ENCODE measurements at places on chromosomes 5 and 9.

GRCh38 chr5:64286381-64286780, 120.7 kb downstream of the RNF180 start:
- H3K36me3 ChIP-seq: no peaks in the 10 kb centered on the region
- H3K27ac ChIP-seq: no peak overlapping the region
- no peak for DNase-seq
- H3K4me3 ChIP-seq: no peak overlapping the region

GRCh38 chr5:129356846-129357245, 103.3 kb upstream of the ADAMTS19 start:
- H3K27me3 ChIP-seq: no peaks in the 10 kb centered on the region
- H3K36me3 ChIP-seq: no peaks in the 10 kb centered on the region
- no peak for DNase-seq
- no peaks in the 10 kb centered on the region for H3K4me1 ChIP-seq
- no peak overlapping the region for H3K27ac ChIP-seq

GRCh38 chr5:135643881-135644766, 65.3 kb upstream of the CXCL14 start:
- H3K27me3 ChIP-seq: no peaks in the 10 kb centered on the region
- DNase-seq: peak; percentile 17

DNA sequence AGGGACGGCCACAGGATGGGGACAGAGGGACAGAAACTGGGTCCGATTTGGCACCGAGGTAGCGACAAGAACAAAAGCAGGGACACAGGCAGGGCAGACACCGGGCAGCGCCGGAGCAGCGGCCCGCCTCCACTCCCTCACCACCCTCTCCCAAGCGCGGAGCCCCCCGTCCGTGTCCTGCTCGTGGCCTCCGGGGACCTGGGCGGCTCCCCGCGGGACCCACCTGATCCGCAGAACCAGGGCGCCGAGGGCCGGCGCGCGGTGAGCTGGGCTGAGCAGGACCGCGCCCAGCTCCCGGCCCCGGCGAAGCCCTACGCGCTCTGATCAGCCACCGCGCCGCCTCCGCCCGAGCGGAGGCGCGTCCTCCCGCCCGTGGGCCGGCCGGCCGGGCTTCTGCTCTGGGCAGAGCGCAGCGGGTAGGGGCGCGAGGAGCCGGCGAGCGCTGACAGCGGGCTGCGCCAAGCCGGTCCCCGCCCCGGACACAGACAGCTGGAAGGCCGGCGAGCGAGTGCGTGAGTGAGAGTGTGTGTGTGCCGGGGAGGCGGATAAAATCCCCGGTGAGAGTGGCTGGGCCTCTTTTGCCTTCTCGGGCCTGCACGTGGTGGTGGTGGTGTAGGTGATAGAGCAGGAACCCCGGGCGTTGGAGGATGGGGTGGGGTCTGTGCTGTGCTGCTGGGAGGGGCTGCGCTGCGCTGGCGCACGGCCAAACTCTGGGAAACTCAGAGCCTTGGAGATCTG, at the start of gene GGTA1:
TSS of gene GGTA1 (minus strand) at position 418 of the 738 bp plus-strand sequence. CDS start 31,922 bp downstream, outside the sequence.
- DNase-seq: peak; percentile 90
- H3K36me3 ChIP-seq: no peaks in the 10 kb centered on the region
- H3K4me1 ChIP-seq: peaks cover 5% of the 10 kb centered on the region
- H3K4me3 ChIP-seq: peak within 1 kb of the TSS; percentile 70
- H3K27me3 ChIP-seq: no peaks in the 10 kb centered on the region
- H3K27ac ChIP-seq: peak within 1 kb of the TSS; percentile 59

- H3K36me3 ChIP-seq: no peaks in the 10 kb centered on the region
- H3K27ac ChIP-seq: no peak overlapping the region
- no peak overlapping the region for H3K4me3 ChIP-seq
These were observed 347.5 kb upstream of the CCNG1 start for GRCh38 chr5:163089926-163090325.

DNA sequence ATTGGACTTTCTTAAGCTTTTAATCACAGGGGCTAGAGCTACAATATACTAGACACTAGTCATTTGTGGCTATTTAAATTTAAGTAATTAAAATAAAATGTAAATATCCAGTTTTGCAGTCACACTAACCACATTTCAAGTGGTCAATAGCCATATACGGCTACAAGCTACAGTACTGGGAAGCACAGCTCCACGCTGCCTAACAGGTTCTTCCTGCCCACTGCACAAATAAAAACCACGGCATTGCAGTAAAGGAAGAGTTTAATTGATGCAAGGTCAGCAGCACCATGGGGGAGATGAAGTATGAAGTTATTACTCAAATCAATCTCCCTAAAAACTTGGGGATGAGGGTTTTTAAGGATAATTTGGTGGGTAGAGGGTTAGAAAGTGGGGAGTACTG, 134.1 kb downstream of the LURAP1L start:
- no peak for DNase-seq
- no peaks in the 10 kb centered on the region for H3K4me1 ChIP-seq
- H3K36me3 ChIP-seq: no peaks in the 10 kb centered on the region
- H3K27ac ChIP-seq: no peak overlapping the region

- no peaks in the 10 kb centered on the region for H3K36me3 ChIP-seq
- no peak for DNase-seq
- no peak overlapping the region for H3K4me3 ChIP-seq
- no peak overlapping the region for H3K27ac ChIP-seq
- H3K27me3 ChIP-seq: no peaks in the 10 kb centered on the region
- H3K4me1 ChIP-seq: no peaks in the 10 kb centered on the region
These were observed 74.1 kb upstream of the BASP1 start for GRCh38 chr5:17143335-17143734.

GRCh38 chr9:629146-629545, 212.4 kb upstream of the DMRT1 start:
- peaks cover 75% of the 10 kb centered on the region for H3K27me3 ChIP-seq
- no peak overlapping the region for H3K4me3 ChIP-seq
- H3K4me1 ChIP-seq: no peaks in the 10 kb centered on the region
- no peak for DNase-seq
- H3K27ac ChIP-seq: no peak overlapping the region

GRCh38 chr5:111072949-111073682, 1.6 kb downstream of the TSLP start:
- H3K27me3 ChIP-seq: no peaks in the 10 kb centered on the region
- peak; percentile 84 for DNase-seq
- peaks cover 10% of the 10 kb centered on the region for H3K36me3 ChIP-seq
- H3K27ac ChIP-seq: peak overlapping the region; percentile 48
- peaks cover 14% of the 10 kb centered on the region for H3K4me1 ChIP-seq

DNA sequence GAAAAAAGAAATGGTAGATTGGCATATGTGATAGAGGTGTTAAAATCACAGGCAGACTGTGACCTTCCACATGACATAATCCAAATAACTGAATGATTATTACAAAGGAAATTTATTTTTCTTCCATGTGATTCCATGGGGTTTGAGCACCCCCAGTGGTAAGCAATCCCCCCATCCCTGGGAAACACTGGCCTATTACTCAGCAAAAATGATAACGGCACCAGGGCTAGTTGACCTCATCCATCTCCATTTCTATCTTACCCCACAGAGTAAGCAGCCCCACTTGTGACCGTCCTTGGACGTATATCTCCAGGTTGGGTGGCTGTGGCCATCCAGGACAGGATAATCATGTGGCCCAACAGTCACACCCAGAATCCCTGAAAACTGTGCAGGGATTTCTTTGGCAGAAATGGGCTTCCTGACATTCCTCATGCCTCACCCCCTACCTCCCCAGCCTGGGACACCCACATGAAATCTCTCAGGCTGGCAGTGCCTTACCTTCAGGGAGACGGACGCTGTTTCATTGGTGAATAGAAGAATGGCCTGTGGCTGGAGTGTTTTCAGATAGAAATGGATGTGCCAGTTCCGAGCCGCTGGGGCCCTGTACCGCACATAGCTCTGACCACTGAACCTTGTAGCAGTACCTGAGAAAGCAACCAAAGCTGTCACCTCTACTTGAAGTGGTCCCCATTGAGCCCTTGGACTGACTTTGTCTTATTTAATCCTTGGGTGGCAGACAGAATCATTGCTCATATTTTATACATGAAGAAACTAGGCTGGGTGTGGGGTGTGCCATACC, 69.9 kb downstream of the SLC36A1 start:
- H3K27me3 ChIP-seq: no peaks in the 10 kb centered on the region
- H3K4me1 ChIP-seq: no peaks in the 10 kb centered on the region
- H3K36me3 ChIP-seq: no peaks in the 10 kb centered on the region
- no peak overlapping the region for H3K4me3 ChIP-seq

GRCh38 chr9:23765561-23765960, 60.5 kb downstream of the ELAVL2 start:
- no peak overlapping the region for H3K4me3 ChIP-seq
- no peaks in the 10 kb centered on the region for H3K36me3 ChIP-seq
- no peaks in the 10 kb centered on the region for H3K4me1 ChIP-seq
- H3K27me3 ChIP-seq: no peaks in the 10 kb centered on the region

GRCh38 chr9:74691058-74691457, 193.9 kb downstream of the RORB start:
- H3K36me3 ChIP-seq: no peaks in the 10 kb centered on the region
- no peak overlapping the region for H3K27ac ChIP-seq
- H3K4me3 ChIP-seq: no peak overlapping the region

DNA sequence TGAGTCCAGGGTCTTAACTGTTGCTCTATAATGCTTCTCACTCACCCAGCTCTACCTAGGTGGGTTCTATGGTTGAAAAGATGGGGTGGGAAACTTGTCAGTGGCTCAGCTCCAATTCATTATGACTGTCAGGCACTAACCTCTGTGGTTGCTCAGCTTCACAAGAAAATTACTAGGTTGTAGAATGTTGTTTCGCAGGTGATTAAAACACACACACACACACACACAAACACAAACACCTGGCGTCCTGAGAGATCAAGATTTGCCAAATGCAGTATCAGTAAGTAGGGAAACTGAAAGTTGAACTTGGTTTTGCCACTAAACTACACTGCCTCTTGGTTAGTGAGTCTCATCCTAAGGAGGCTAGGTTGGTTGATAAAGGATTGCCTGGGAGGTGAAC, 2.8 kb downstream of the MCCC2 start:
- DNase-seq: no peak
- peaks cover 6% of the 10 kb centered on the region for H3K4me1 ChIP-seq
- no peaks in the 10 kb centered on the region for H3K36me3 ChIP-seq
- H3K27me3 ChIP-seq: no peaks in the 10 kb centered on the region
- H3K4me3 ChIP-seq: no peak overlapping the region

DNA sequence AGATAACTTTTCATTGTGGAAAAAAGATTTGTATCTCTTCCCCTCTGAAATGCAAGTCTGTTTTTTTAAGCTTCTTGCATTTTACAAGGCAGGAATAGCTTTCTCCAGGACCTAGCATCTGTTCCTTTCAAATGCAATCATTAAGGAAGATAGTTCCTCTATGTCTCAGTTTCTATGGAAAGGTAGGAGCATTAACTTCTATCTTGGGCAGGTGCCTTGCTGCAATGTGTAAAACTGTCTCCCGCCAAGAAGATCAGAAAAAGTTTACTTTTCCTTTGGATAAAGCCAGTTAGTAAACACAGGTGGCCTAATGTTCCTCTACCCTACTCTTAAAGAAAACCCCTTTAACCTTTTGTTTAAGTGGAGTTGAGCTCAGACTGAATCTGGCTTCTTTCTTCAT, 560.6 kb upstream of the CYLC2 start:
- H3K27me3 ChIP-seq: no peaks in the 10 kb centered on the region
- no peaks in the 10 kb centered on the region for H3K36me3 ChIP-seq
- no peak overlapping the region for H3K27ac ChIP-seq
- no peaks in the 10 kb centered on the region for H3K4me1 ChIP-seq
- no peak overlapping the region for H3K4me3 ChIP-seq

DNA sequence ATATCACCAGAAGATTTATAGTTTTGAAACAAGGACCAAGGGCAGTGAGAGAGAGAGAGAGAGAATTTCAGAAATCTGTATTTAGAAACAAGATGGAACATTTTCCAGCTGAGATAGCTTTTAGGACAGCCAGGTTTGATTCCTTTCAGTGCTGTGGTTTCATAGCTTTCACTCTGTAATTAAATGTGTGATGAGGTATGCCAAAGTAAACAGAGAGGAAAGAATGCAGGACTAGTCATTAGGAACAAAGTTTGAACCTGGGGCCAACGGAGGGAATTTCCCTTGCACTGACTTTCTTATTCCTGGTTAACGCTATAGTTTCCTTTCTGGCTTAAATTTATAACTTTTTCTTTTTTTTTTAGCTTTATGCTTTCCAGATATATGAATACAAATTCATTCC, 10.0 kb upstream of the CCL28 start:
- 0 out of 2 replicates have a peak, but pooled peaks cover 5% of the 10 kb centered on the region for H3K27me3 ChIP-seq
- no peaks in the 10 kb centered on the region for H3K4me1 ChIP-seq
- no peak for DNase-seq
- no peak overlapping the region for H3K27ac ChIP-seq
- H3K36me3 ChIP-seq: no peaks in the 10 kb centered on the region

DNA sequence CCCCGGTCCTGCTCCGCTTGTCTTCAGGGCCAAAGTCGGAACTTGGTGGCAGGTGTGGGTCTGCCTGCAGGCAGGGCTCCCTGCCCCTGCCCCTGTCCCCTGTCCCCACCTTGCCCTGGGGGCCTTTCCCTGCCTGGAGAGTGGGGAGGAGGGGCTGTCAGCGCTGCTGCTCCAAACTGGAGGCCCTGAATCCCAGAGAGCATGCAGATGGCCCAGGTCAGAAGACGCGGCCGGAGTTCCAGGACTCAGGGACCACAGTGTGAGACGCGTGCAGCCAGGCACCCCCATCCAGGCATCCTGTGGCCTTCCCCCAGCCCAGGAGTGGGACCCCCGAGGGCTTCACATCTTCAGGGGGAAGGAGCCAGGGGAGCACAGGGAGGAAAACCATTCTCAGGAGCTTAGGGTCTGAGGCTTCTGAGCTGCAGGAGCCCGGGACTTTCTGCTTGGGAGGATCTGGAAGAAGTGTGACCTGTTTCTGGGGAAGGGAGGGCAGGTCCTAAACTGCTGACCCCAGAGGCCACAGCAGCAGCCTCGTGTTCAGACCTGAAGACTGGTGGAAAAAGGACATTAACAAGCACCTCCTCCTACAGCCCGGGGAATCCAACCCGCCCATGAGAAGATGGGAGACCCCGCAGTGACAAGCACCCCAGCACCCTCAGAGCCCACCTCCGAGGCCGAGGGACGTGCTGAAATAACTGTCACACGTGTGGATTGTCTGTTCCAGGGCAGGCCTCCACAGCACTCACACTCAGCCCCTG, 38.0 kb downstream of the RASGEF1C start:
- DNase-seq: no peak
- H3K36me3 ChIP-seq: no peaks in the 10 kb centered on the region
- H3K27ac ChIP-seq: no peak overlapping the region
- no peak overlapping the region for H3K4me3 ChIP-seq

GRCh38 chr5:166045961-166046360, 2245.5 kb upstream of the WWC1 start:
- H3K27me3 ChIP-seq: no peaks in the 10 kb centered on the region
- no peaks in the 10 kb centered on the region for H3K4me1 ChIP-seq
- H3K4me3 ChIP-seq: no peak overlapping the region
- H3K36me3 ChIP-seq: no peaks in the 10 kb centered on the region
- no peak for DNase-seq
- no peak overlapping the region for H3K27ac ChIP-seq

GRCh38 chr5:67678594-67678993, 482.0 kb upstream of the CD180 start:
- no peak overlapping the region for H3K4me3 ChIP-seq
- no peaks in the 10 kb centered on the region for H3K27me3 ChIP-seq
- no peak for DNase-seq
- H3K4me1 ChIP-seq: no peaks in the 10 kb centered on the region

- H3K27ac ChIP-seq: no peak overlapping the region
- H3K4me1 ChIP-seq: no peaks in the 10 kb centered on the region
- no peak overlapping the region for H3K4me3 ChIP-seq
These were observed 108.8 kb downstream of the HMHB1 start for GRCh38 chr5:143920772-143921171.

Data from SK-N-SH (cell line).